Naive thymus-derived CD8-positive, alpha-beta T cell (primary cell): ENCODE measurements at places on chromosomes 1 and 21.
A peak's percentile ranks its signal among the peaks of the same experiment; 100 is the strongest.

GRCh38 chr21:26297851-26298250, 127.3 kb upstream of the APP start:
- no peak for DNase-seq
- H3K4me3 ChIP-seq, result no peak overlapping the region
- H3K4me1 ChIP-seq, result no peaks in the 10 kb centered on the region
- peaks cover 16% of the 10 kb centered on the region for H3K27me3 ChIP-seq
- H3K27ac ChIP-seq, result no peak overlapping the region

DNA sequence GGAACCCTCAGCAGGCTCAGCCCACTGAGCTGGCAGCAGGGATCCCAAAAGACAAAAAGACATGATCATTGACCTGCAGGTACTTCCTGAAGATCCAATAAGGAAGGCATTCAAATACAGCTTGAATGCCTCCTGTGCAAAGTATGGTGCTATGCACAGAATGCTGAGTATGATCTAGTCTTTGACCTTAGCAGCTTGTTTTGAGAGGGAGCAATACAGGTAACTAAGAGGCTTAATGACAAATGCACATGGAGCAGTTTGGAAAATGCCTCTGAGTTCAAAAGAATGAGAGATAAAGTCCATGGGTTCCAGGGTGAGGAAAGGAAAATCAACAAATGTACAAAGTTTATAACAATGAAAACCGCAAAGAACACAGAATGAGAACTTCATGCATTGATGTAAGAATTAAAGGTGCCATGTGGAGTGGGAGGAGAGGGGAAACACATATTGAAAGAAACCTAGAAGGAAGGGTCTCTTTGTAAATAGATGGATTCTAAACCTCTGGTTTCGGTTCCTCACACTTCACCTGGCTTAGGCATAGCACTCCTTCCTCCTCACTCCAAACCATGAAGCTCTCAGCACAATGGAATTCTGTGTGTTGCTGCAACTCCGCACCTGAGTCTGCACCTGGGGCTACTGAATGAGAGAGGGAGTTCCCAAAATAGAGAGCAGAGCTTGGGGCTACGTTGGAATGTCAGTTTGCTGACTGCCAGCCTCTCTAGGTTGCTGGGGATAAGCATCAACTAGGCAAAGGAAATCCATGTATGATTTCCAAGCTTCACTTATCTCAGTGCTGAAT, 77.6 kb downstream of the PLXNA2 start:
- no peaks in the 10 kb centered on the region for H3K36me3 ChIP-seq
- H3K4me1 ChIP-seq, result peaks cover 8% of the 10 kb centered on the region
- no peak overlapping the region for H3K4me3 ChIP-seq
- peaks cover 26% of the 10 kb centered on the region for H3K27me3 ChIP-seq

- no peaks in the 10 kb centered on the region for H3K36me3 ChIP-seq
- no peak overlapping the region for H3K27ac ChIP-seq
- no peaks in the 10 kb centered on the region for H3K4me1 ChIP-seq
These were observed 60.7 kb upstream of the ATP2B4 start for GRCh38 chr1:203565981-203566380.

GRCh38 chr1:198623752-198624647, 14.8 kb upstream of the PTPRC start:
- no peaks in the 10 kb centered on the region for H3K36me3 ChIP-seq
- no peak for DNase-seq
- peaks cover 98% of the 10 kb centered on the region for H3K4me1 ChIP-seq
- no peaks in the 10 kb centered on the region for H3K27me3 ChIP-seq
- H3K4me3 ChIP-seq, result peak overlapping the region; percentile 40
- H3K27ac ChIP-seq, result peak overlapping the region; percentile 98

- no peak for DNase-seq
- H3K27me3 ChIP-seq, result no peaks in the 10 kb centered on the region
- no peaks in the 10 kb centered on the region for H3K4me1 ChIP-seq
These were observed 78.8 kb downstream of the MRPL39 start for GRCh38 chr21:25528515-25528914.

DNA sequence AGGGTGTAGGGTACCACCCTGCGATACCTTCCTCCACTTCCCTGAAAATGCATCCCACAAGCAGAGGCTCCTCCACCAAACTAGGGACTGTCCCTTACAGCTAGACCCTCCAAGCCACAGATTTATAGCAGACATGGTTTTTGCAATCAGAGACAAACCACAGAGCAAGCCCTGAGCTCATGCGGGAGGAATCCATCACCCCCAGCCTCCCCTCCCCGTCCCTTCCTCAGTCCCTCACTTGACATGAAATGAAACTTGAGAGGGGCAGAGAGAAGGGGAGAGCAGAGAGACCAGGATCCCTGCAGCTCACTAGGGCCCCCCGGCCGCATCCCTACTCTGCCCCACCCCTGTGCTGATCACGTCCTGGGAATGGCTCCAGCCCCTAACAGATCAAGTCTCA, 94.9 kb downstream of the MRPL37 start:
- H3K27ac ChIP-seq, result peak overlapping the region; percentile 67
- peaks cover 59% of the 10 kb centered on the region for H3K4me1 ChIP-seq
- H3K36me3 ChIP-seq, result no peaks in the 10 kb centered on the region
- H3K27me3 ChIP-seq, result no peaks in the 10 kb centered on the region
- DNase-seq, result no peak

DNA sequence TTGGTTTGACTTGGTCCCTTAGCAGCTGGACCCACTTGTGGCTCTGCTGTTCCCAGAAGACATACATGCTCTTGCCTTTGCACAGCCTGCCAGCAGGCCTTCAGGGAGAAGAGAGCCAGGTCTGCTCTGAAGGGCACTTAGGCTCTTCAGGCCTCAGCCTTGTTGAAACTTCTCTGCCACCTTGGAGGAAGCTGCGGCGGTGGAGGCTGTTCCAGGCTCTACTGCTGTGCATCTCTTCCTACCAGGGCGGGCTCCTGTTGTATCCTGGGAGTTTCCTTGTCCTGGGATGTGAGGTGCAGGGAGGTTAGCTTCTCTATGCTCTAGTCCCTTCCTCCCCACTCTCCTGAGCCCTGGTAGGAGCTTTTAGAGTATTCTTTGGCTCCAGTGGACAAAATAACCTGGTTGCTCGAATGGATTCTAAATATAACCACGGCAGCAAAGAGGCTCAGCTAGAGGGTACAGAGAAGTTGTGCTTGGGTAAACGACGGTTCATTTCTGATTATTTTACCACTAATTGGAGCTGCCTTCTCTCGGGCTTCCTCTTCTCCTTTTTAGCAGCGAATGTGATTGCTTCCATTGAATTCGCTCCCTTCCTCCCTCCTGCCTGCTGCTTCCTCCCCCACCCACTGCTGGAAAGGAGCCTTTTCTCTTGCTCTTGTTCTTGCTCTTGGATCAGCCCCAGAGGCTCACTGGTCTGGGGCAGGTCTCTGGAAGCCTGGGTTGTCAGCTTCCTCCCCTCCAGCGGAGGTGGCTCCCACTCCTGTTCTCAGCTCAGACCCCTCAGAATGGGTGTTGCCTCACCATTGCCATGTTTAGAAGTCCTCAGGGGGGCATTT, 126.6 kb upstream of the CACNA1E start:
- no peaks in the 10 kb centered on the region for H3K27me3 ChIP-seq
- H3K27ac ChIP-seq, result peak overlapping the region; percentile 21
- no peaks in the 10 kb centered on the region for H3K36me3 ChIP-seq

DNA sequence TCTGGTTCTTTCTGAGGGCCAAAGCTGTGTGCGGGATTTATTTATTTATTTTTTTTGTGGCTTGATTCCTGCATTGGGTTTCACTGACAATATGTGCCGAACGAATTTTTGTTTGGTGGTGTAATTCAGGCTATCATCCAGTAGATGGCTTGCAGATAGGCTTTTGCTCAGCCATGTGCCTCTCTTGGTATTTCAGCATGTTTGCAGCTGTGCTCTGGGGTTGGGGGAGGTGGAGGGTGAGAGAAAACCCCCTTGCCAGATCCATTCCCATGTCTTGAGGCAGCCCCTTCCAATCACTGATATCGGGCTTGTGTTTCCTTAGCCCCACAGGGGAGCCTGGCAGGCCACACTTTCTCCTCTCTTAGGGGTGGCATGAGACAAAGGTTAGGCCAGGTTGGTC, 302.4 kb downstream of the PTGER3 start:
- no peaks in the 10 kb centered on the region for H3K4me1 ChIP-seq
- no peaks in the 10 kb centered on the region for H3K27me3 ChIP-seq
- no peak for DNase-seq
- H3K27ac ChIP-seq, result no peak overlapping the region

DNA sequence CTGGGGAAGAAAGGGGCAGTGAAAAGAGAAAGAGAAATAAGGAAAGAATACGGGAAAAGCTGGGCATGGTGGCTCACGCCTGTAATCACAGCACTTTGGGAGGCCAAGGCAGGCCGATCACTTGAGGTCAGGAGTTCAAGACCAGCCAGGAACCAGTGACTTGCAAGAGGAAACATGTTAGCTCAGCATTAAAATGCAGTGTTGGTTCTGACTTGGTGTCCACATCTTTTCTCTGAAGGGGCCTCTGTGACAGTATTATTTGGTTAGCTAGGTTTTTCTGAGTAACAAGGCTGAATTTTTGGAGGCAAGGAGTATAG, 26.8 kb downstream of the IER5 start:
- peaks cover 3% of the 10 kb centered on the region for H3K27me3 ChIP-seq
- no peak for DNase-seq
- peaks cover 27% of the 10 kb centered on the region for H3K4me1 ChIP-seq
- H3K4me3 ChIP-seq, result no peak overlapping the region
- H3K27ac ChIP-seq, result no peak overlapping the region

- H3K27me3 ChIP-seq, result no peaks in the 10 kb centered on the region
- no peak overlapping the region for H3K4me3 ChIP-seq
- no peak overlapping the region for H3K27ac ChIP-seq
- H3K36me3 ChIP-seq, result no peaks in the 10 kb centered on the region
These were observed 457.2 kb upstream of the ADAMTS5 start for GRCh38 chr21:27423906-27424595.

- peaks cover 28% of the 10 kb centered on the region for H3K36me3 ChIP-seq
- H3K27me3 ChIP-seq, result no peaks in the 10 kb centered on the region
- H3K4me1 ChIP-seq, result no peaks in the 10 kb centered on the region
- H3K4me3 ChIP-seq, result no peak overlapping the region
These were observed 32.7 kb upstream of the C1orf198 start for GRCh38 chr1:230900984-230901383.

DNA sequence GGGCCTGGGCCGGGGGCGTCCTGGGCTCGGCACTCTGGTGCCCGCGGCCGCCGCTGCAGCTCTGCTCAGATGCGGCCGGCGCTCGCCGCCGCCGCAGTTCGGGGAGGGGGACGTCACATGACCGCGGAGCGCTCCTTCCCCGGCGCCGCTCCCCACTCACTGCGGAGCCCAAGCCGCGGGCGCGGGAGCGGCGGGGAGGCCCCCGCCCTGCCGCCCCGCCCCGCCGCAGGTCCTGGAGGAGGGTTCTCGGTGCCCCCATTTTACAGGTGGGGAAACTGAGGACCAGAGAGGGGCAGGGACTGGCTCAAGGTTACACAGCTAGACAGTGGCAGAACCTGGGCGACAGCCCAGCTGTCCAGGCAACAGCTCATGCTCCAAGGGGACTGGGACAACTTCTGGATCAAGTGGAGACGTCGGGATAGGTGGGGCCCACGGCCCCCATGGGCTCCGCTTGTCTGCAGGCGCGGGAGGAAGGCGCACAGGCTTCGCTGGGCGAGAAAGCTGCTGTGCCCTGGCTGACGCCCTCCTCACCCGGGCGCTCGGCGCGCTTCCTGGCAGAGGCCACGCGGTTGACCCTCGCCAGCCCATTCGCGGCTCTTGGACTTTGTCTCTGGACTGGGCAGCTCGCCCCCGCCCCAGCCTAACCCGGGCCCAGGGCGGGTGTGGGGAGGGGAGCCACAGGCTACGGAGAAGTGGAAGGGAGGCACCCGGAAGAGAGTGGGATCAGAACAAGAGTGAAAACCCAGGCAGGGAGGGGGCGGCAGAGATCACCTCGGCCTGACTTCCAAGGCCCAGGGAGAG, at the start of gene RAP1GAP:
Gene RAP1GAP (minus strand): TSS at position 100 of the 801 bp plus-strand sequence. CDS start 49,325 bp downstream, outside the sequence.
- peak within 1 kb of the TSS; percentile 61 for H3K4me3 ChIP-seq
- H3K27me3 ChIP-seq, result peaks cover 20% of the 10 kb centered on the region
- peaks cover 18% of the 10 kb centered on the region for H3K4me1 ChIP-seq
- DNase-seq, result peak; percentile 21
- no peak within 1 kb of the TSS for H3K27ac ChIP-seq

- H3K4me3 ChIP-seq, result no peak overlapping the region
- no peaks in the 10 kb centered on the region for H3K4me1 ChIP-seq
- DNase-seq, result no peak
- H3K27me3 ChIP-seq, result peaks cover 19% of the 10 kb centered on the region
- H3K36me3 ChIP-seq, result peaks cover 5% of the 10 kb centered on the region
- no peak overlapping the region for H3K27ac ChIP-seq
These were observed 63.6 kb upstream of the ZC3H12A start for GRCh38 chr1:37410815-37411214.

DNA sequence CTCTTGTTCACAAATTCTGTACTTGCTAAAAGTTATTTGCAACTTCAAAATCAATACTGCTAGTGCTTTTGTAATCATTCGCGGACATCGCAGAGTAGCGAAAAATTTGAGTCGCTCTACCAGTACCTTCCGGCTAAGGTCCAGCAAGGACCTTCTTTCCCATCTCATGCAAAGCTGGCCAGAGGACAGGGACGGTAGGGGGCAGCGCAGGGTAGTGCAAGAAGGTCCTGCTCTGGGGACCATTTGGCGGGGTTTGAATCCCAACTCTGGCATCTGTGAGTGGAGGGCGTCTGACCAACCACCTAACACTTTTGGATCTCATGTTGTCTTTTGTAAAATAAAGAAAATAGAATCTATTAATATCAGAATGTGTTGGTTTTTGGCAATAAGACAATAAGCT, 258.3 kb downstream of the SPATA17 start:
- no peaks in the 10 kb centered on the region for H3K4me1 ChIP-seq
- H3K36me3 ChIP-seq, result no peaks in the 10 kb centered on the region
- no peak for DNase-seq
- no peak overlapping the region for H3K4me3 ChIP-seq
- H3K27ac ChIP-seq, result no peak overlapping the region
- no peaks in the 10 kb centered on the region for H3K27me3 ChIP-seq

DNA sequence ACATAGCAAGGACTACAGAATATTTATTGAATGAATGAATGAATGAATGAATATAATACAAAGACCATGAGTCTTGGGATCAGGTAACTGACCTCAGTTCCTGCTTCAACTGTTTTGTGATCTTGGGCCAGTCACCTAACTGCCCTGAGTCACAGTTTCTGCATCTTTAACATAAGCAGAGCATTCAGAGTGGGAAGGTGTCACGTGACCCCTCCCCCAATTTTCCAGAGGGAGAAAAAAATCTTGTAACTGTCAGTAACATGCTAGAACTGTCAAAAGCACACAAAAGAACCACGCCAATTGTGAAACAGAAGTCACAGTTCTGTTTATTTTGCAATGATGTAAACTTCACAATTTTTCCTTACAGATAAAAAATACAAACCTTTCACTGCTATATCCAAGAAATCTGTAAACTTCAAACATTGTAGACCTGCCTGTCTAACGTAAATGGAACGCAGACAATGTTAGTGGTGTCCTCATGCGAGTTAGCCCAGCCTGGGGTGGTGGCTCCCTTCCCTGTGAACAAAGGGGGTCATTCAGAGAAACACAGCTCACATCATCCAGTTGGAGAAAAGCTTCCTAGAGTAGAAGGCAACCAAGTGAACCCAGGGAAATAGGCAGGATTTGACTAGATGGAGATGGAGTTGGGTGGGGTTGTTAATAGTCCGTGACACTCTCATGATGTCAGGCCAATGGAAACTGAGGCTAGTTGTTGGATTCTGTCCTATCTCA, 211.8 kb upstream of the ZC3H12A start:
- no peak for DNase-seq
- no peaks in the 10 kb centered on the region for H3K4me1 ChIP-seq
- no peak overlapping the region for H3K27ac ChIP-seq
- no peaks in the 10 kb centered on the region for H3K36me3 ChIP-seq
